H1 (cell line): ENCODE measurements at places on chromosomes 1 and 21. TPM values are rescaled to one million over a fixed set of nuclear protein-coding genes. Genes with fewer than 3 reads are reported as not detected.

EFNA4 gene
- 18.5 and 21.9 TPM in 2 replicates for total RNA-seq

RPF1 gene
- 41.8 and 42.4 TPM in 2 replicates for total RNA-seq

FAM177B gene
- total RNA-seq, result not detected in 2 replicates

KCNE2 gene
- 0.31 and 0.37 TPM in 2 replicates for total RNA-seq

MYOG gene
- not detected in 2 replicates for total RNA-seq

OLFM3 gene
- total RNA-seq, result 0.32 and 0.73 TPM in 2 replicates

E2F2 gene
- total RNA-seq, result 6.1 and 7.0 TPM in 2 replicates

CRABP2 gene
- total RNA-seq, result 119 TPM in 2 replicates

MYCL gene
- total RNA-seq, result 28.8 and 29.9 TPM in 2 replicates

TSPEAR gene
- total RNA-seq, result 0.58 and 1.1 TPM in 2 replicates

ZNHIT6 gene
- 17.2 and 17.3 TPM in 2 replicates for total RNA-seq
